Fibroblast of lung (primary cell): ENCODE measurements at places on chromosomes 1 and 21. TPM values are rescaled to one million over a fixed set of nuclear protein-coding genes. Genes with fewer than 3 reads are reported as not detected.

The LAMTOR2 gene
- 75.0 and 84.7 TPM in 2 replicates for total RNA-seq

The MFAP2 gene
- 10.0 and 16.2 TPM in 2 replicates for total RNA-seq

The CA6 gene
- not detected in 2 replicates for total RNA-seq

The ANGPTL3 gene
- total RNA-seq, result not detected in 2 replicates

The LAX1 gene
- not detected in 2 replicates for total RNA-seq

The ZBTB37 gene
- 6.7 and 8.3 TPM in 2 replicates for total RNA-seq

The PLEKHO1 gene
- total RNA-seq, result 55.0 and 65.6 TPM in 2 replicates

The LRRC39 gene
- total RNA-seq, result 0.50 and 0.51 TPM in 2 replicates

The SETDB1 gene
- total RNA-seq, result 26.7 and 30.7 TPM in 2 replicates

The UBASH3A gene
- not detected in 2 replicates for total RNA-seq

The SMG7 gene
- total RNA-seq, result 16.2 and 23.1 TPM in 2 replicates

The S100B gene
- not detected in 2 replicates for total RNA-seq

The ATAD3A gene
- total RNA-seq, result 14.4 and 18.0 TPM in 2 replicates

The FCRL5 gene
- not detected in 2 replicates for total RNA-seq

The VHLL gene
- not detected in 2 replicates for total RNA-seq

The OXCT2 gene
- 5.4 and 6.4 TPM in 2 replicates for total RNA-seq

The SPATA45 gene
- total RNA-seq, result 0.51 and 0.83 TPM in 2 replicates

The KRTAP7-1 gene
- total RNA-seq, result not detected in 2 replicates

The RUNX3 gene
- total RNA-seq, result 0.26 and 0.66 TPM in 2 replicates

The FAM110D gene
- not detected in 2 replicates for total RNA-seq

The SPRR5 gene
- total RNA-seq, result not detected in 2 replicates

The FCN3 gene
- not detected in 2 replicates for total RNA-seq

The OSCP1 gene
- 8.7 and 10.7 TPM in 2 replicates for total RNA-seq

The SH3D21 gene
- total RNA-seq, result 2.8 and 3.3 TPM in 2 replicates

The IL10 gene
- total RNA-seq, result not detected in 2 replicates

The FAM151A gene
- not detected in 2 replicates for total RNA-seq

The CNTN2 gene
- not detected in 2 replicates for total RNA-seq

The RHBDL2 gene
- total RNA-seq, result 0.26 and 1.5 TPM in 2 replicates

The IVL gene
- total RNA-seq, result not detected in 2 replicates

The ZNF691 gene
- 9.0 and 11.1 TPM in 2 replicates for total RNA-seq

The CD1C gene
- not detected in 2 replicates for total RNA-seq

The PBX1 gene
- 39.8 and 46.7 TPM in 2 replicates for total RNA-seq

The KPRP gene
- not detected in 2 replicates for total RNA-seq

The OLIG2 gene
- total RNA-seq, result not detected in 2 replicates

The TNFRSF18 gene
- total RNA-seq, result 0.77 and 1.3 TPM in 2 replicates

The LRRC3 gene
- total RNA-seq, result 0.26 and 0.50 TPM in 2 replicates

The NHLH1 gene
- not detected in 2 replicates for total RNA-seq

The TEDDM1 gene
- not detected in 2 replicates for total RNA-seq

The MPL gene
- total RNA-seq, result not detected in 2 replicates

The COL16A1 gene
- 80.3 and 150 TPM in 2 replicates for total RNA-seq
